Stimulated activated CD4-positive, alpha-beta T cell treated with anti-CD3 and anti-CD28 coated beads, Interleukin-4, amount 100 ng/mL, for 1 hour (primary cell): ENCODE measurements at places on chromosomes 4 and X.

GRCh38 chr4:72935462-72935861 lies 134.1 kb downstream of the COX18 start:
- DNase-seq, result no peak

GRCh38 chr4:38169524-38169923 lies 209.3 kb downstream of the PTTG2 start:
- DNase-seq, result no peak

GRCh38 chrX:132636080-132636479 lies 147.2 kb upstream of the MBNL3 start:
- DNase-seq, result no peak

DNA sequence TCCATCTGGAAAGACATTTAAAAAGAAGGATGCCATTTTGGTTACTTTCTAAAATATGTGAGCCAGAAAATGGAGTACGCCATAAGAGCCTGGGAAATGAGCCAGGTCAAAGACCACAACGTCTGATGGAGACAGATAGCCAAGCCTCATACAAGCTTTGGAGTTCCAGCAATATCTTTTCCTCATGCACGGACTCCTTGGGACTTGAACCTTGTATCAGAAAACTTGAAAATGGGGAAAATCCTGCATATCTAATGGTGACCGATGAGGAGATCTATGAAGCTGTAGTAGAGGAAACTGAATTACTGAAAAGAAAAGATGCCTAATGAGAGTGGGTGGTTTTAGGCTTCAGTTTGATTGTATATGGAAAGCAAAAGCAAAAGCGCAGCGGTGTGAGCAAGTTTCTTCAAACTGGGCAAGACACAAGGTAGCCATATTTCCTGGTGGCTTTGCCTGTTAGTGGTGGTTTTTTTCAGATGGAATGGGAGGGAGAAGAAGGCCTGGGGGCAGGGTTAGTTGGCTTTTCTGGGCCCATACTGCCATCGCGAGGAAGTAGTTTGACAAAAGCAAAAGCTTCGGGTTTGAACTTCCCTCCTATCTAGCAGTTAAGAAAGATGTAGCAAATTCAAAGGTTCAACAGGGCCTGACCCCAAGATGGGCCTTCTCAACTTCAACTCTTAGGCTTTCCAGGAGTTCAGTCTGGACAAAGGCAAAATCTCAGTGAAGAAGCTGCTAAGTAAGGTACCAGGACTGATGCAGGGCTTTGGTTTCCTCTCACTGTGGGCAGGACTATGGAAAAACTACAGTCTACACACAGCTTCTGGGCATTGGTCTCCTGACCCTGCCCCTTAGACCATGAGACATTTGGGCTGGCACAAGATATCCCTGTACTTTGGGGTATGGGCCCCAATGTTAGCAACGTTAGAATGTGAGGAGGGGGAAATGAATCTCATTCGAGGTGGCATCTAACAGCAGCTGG lies 210.0 kb upstream of the STK26 start:
- DNase-seq, result peak; percentile 63

DNA sequence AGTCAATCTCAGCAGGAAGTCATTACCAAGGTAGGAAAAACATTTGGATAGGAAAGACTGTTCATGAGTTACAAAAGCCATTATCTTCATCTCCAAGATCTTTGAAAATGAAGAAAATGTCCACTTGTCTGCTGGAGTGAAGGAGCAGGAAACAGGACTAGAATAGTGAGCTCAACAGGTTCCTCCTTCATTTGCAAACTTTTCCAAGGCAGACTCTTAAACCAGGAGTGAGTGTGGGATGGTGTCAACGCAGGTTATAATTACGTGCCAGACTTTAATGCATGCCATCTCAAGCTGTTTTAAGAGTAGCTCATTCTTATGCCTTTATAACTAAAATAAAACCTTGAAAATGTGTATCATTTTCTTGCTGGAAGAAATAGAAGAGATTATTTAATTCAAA lies 3.4 kb upstream of the REELD1 start:
- no peak for DNase-seq

- no peak for DNase-seq
Measured at GRCh38 chr4:113847710-113848109, 86.2 kb upstream of the CAMK2D start.

- no peak for DNase-seq
Measured at GRCh38 chr4:99028187-99028586, 32.7 kb downstream of the METAP1 start.

GRCh38 chr4:103008875-103009729 lies 10.4 kb downstream of the SLC9B1 start:
- DNase-seq, result no peak

DNA sequence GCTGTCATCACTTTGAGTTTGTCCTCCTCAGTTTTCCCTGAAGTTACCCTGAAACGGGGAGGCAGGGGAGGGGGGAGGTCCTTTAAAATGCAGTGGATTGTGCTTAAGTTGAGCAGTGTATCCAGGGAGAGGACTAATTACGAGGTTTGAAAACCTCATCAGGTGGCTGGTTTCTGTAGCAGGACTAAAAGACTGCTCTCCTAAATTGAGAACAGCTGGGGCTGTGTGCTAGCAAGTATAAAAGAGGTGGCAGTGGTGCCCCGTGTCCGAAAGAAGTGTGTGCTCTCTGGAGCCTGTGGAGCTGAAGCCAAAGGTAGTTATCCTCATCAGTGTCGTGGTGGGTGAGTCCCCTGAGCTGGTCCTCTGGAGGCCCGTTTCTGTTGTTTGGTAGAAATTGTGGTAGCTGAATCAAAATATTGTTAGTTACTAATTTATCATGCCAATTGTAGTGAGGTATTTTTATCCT lies 37.2 kb upstream of the CYP2U1 start:
- DNase-seq, result no peak

DNA sequence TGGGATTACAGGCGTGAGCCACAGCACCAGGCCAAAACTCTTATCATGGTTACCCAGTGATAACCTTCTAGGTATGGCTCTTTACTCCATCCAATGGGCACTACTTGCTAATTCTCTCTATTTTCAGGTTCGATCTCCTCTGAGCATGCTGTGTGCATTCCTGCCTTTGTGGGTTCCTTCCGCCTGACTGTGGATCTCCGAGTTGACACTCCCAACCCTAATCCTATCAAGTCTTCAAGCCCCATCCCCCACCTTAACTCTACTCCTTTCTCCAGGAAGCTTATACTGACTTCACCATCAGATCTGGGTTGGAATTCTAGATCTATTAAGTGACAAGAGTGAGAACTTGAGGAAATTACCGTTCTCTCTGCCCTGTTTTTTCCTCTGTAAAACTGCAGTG lies 64.6 kb downstream of the ZAR1 start:
- no peak for DNase-seq

DNA sequence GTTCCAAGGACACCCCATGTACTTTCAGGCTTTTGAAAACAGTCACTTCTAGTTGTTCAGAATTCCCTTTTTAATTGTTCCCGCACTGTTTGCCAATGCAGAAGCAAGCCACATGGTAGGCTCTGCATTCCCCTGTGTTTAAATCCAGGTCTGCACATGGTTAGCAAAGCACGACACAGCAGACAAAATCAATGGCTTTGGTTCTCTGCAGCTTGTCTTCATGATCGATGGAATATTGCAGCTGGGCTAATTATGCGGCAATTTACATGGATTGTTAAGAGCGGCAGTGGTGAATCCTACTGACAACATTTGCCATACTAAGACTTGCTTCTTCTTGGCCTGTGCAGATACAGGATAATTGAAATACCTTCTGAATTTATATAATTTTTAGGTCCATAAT lies 20.6 kb upstream of the INPP4B start:
- no peak for DNase-seq

DNA sequence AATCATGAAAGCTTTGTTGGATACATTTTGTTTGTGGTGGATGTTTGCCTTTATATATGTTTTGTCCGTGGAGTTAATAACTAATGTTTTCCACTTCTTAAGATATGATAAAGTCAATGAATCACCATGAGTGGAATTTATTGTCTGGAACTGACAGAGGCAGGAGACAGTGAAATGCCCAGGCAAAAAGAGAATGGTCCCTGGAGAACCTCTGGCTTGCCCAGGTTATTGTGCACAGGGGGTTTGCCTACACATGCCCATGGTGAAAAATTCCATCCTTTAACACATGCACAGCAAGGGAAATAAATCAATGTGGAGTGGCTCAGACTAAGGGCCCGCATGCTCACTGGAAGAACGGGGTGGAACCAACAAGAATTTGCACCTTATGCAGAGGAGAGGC lies 964.3 kb upstream of the GRIA3 start:
- DNase-seq, result no peak

GRCh38 chr4:152430507-152430906 lies 105.4 kb downstream of the FBXW7 start:
- no peak for DNase-seq
